ENCODE measurements at places on chromosomes 1 and 21.

GRCh38 chr21:33967086-33967571 lies 51.5 kb upstream of the ATP5PO start:
- DNase-seq, result no peak

DNA sequence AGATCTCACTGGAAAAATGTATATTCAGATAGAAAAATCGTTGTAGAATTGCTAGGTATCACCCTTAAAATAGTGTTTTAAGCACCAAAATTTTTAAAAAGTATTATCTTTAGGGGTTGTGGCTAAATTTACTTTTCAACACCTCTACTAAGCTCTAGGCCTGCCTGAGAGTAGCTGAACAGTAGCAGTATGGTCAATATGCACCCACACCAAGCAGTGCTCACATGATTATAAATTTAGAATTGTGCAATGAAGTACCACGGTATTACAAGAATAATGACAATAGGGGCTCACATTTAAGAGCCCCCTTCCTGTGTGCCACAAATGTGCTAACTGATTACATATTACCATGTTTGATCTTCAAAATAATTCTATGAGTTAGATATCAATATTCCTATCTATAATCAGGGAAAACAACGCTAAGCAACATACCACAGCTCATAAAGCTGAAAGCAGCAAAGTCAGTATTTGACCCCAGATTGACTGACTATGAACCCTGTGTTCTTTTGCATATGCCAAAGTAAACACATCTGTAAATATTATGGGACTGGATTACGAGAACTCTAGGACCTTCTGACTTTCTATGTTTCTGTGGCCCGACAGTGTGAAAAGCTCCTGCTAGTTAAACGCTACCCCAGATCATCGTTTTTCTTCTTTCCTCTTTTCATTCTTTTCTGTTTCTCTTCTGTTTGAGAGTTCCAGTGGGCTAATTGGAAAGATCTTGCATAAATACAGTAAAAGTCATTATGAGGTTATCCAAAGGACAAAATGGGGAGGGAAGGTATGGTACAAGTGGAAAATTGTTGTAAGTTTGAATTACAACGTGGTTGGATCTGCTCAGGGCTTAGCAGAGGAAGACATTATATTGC lies 201.1 kb upstream of the C1orf87 start:
- DNase-seq, result peak; percentile 59

- no peak for DNase-seq
These were observed 127.1 kb downstream of the MAST2 start for GRCh38 chr1:45930258-45931150.

GRCh38 chr1:240242601-240243144 lies 151.0 kb downstream of the FMN2 start:
- no peak for DNase-seq

DNA sequence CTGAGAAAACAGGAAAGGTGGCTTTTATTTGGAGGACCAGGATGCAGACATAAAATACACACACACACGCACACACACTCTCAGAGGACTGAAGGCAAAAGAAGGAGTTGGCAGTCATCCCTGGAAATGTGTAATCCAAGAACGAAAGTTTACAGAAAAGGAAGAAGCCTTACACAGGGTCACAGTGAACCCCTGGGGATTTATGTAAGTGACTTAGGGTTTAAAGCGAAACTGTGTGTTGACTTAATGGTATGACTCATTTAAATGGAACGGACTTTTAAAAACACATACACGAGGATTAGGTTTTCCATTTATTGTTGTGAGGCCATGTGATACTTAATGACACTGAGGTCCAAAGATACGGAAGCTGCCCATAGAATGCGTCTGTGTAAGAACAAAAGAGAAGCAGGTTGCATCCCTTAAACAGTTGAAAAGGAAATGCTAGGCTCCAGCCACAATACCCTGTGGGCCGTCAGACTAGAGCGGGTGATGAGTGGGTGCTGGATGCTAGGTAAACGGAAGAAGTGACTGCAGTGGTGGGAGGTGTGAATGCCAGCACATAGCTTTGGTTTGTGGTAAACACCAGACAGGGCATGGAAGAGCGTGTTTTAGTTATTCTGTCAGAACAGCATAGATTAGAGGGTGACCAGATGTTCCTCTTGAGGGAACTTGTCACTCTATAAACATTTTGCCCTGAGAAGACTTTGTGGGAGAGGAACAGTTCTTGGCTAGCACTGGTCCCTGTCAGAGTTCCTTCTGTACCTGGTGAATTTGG lies 21.6 kb upstream of the BCL10 start:
- DNase-seq, result peak; percentile 93

DNA sequence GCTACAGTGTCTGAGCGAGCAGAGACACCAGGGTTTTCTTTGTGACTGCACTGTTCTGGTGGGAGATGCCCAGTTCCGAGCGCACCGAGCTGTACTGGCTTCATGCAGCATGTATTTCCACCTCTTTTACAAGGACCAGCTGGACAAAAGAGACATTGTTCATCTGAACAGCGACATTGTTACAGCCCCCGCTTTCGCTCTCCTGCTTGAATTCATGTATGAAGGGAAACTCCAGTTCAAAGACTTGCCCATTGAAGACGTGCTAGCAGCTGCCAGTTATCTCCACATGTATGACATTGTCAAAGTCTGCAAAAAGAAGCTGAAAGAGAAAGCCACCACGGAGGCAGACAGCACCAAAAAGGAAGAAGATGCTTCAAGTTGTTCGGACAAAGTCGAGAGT lies 2.7 kb downstream of the ZBTB18 start:
- DNase-seq, result no peak

DNA sequence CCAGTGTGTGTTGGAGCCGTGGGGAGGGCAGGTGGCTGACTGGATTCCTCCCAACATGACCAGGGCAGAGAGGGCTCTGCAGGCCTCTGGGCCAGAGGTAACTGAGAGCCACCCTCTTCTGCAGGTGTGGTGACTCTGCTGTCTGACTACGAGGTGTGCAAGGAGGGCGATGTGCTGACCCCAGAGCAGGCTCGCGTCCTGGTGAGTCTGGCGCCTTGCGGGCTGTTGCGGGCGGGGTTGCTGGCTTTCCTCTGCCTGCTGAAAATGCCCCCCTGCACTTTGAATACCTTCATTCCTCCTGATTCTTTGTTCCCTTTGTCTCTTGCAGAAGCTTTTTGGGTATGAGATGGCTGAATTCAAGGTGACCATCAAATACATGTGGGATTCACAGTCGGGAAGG lies 6.7 kb downstream of the MRTO4 start:
- DNase-seq, result no peak

DNA sequence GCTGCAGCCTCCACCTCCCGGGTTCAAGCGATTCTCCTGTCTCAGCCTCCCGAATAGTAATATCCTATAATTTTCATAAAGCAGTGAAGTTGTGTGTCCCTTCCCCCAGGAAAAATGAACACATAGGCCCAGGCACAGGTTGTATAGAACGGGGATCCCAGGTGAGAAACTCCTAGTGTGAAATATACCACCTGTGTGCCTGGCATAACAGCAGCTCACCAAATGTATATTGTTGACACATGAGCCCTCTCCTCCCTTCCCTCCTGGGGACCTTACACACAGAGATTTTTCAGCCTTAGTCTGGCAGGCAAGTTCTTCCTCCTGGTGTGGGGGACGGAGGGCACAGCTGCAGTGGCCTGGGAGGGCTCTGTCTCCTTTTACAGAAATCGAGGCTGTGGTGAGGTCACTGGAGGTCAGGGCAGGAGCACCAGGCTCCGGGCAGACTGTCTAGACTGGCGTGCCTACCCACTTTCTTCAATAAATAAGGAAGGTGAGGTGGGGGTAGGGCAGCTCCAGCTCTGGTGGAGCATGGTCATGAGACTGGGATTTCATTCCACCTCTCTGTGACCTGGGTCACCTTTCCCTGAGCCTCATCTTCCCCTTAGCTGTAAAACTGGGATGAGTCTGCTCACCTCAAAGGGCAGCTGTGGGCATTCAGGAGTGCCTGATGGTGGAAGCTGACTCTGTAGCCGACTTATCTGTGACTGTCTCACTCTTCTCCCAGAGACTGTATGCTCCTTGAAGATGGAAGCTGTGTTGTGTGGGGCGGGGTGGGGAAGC lies 14.3 kb downstream of the RCC1 start:
- DNase-seq, result no peak

DNA sequence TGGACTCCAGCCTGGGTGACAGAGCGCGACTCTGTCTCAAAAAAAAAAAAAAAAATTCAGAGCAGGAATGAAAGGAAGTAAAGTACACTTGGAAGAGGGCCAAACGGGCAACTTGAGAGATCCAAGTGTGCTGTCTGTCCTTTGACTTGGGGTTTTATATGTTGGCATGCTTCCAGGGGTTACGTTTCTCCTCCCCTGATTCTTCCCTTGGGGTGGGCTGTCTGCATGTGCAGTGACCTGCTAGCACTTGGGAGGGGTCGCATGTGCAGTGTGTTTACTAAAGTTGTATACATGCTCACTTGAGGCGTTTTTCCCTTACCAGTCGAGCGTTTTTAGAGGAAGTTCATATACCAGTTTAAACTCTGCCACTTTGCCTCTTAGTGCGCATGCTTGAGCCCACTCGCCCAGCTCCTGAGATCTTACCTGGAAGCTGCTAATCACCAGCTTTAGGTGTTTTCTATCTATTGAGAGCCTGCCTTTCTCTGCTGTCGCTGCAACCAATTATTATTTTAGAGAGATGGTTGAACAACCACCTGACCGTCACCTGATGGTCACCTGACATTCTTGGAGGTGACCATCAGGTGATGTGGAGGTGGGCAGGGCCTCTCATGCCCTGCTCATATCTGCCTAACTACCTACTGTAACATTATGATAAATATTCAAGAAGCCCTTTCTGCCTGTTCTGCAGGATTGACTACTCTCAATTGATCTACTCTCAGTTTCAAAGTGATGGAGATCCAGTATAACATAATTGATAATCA lies 140.1 kb downstream of the MACF1 start:
- DNase-seq, result peak; percentile 97

GRCh38 chr1:115302390-115302961 lies 35.6 kb downstream of the NGF start:
- no peak for DNase-seq

GRCh38 chr1:38186566-38186965 lies 140.0 kb upstream of the POU3F1 start:
- no peak for DNase-seq

GRCh38 chr1:115976921-115977498 lies 697 bp downstream of the SLC22A15 start:
- DNase-seq, result no peak

DNA sequence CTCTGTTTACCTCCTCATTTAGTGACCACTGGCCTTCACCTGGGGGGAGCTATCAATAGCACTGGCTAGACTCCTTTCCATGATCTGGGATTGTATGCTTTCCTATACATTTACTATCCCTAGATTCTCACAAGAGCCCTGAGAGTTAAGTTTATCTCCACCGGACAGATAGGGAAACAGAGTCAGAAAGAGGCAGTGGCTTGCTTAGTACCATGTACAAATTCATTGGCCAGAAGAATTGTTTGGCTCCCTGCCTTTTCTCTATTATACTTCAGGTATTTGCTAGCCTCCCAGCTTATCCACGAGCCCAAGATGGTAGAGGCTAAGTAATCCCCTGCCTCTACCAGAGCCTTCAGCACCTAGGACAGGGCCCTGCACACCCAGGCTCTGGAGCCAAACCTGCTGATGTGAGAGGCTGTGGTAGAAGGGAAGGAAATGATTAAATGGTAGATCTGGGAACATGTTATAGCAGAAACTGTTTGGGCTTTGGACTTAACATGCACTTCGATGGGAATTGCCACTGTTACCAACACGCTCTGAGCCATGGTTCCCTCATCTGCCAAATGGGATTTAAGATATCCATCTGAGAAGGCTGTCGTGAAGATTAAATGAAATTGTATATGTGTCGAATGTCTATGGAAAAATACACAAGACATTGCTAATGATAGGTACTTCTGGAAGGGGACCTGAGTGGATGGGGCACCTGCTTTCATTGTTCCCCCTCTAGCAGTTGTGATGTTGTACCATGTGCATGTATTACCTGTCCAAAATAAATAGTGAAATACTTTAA lies 3.1 kb upstream of the BLACAT1 start:
- no peak for DNase-seq

- DNase-seq, result no peak
These were observed 16.7 kb downstream of the LURAP1 start for GRCh38 chr1:46219551-46220520.

- no peak for DNase-seq
These were observed 1.8 kb upstream of the CYB5R1 start for GRCh38 chr1:202968895-202969295.

- DNase-seq, result no peak
These were observed 17.3 kb downstream of the CSF1 start for GRCh38 chr1:109927911-109928321.

GRCh38 chr1:110233861-110234260 lies 23.7 kb downstream of the KCNC4 start:
- DNase-seq, result no peak

GRCh38 chr1:53945183-53945432 lies 391 bp downstream of the IFT25 start:
- no peak for DNase-seq

- no peak for DNase-seq
These were observed 228.0 kb downstream of the RYR2 start for GRCh38 chr1:237269938-237270337.

DNA sequence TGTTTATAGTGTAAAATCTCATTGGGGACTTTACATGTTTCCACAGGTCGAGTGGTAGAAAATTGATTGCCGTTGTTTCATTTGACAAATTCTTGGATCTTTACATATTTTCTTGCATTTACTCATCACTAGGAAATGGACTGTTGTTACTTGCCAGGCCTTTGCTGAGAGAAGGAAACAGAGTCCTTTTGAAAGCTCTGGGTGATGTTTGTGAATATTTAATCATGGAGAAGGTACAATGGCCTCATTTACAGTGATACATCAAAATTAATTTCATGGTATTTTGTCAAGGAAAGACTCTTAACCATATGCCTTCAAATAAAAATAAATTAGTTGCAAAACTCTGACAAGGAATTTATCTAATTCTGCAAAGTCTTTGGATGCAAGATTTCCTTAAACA lies 198.0 kb downstream of the GRIK1 start:
- no peak for DNase-seq

- no peak for DNase-seq
These were observed 48.2 kb downstream of the TRPM2 start for GRCh38 chr21:44401386-44402160.

DNA sequence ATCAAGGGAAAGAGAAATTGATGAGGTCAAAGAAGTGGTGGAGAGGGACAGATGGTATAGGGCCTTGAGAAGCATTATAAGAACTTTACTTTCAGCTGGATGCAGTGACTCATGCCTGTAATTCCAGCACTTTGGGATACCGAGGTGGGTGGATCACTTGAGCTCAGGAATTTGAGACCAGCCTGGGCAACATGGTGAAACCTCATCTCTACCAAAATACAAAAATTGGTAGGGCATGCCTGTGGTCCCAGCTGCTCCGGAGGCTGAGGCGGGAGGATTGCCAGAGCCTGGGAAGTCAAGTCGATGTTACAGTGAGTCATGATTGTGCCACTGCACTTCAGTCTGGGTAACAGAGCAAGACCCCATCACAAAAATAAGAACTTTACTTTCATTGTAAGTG lies 5.7 kb downstream of the TMEM50A start:
- DNase-seq, result no peak
